Naive thymus-derived CD8-positive, alpha-beta T cell (primary cell): ENCODE measurements at places on chromosomes 2 and 18.

DNA sequence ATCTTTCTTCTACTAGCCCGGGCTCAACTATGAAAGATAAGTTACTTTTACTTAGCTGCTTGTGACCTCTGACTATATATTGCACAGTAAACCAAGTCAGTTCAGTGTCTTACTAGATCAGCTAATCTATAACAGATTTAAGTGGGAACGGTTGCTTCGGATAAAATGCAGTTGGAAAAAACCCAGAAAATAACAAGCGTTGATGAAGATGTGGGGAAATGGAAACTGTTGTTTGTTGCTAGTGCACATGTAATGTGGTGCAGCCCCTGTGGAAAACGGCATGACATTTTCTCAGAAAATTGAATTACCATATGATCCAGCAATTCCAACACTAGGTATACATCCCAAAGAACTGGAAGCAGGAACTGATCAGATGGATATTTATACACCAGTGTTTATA, 248.5 kb downstream of the PRKCE start:
- no peak for DNase-seq

DNA sequence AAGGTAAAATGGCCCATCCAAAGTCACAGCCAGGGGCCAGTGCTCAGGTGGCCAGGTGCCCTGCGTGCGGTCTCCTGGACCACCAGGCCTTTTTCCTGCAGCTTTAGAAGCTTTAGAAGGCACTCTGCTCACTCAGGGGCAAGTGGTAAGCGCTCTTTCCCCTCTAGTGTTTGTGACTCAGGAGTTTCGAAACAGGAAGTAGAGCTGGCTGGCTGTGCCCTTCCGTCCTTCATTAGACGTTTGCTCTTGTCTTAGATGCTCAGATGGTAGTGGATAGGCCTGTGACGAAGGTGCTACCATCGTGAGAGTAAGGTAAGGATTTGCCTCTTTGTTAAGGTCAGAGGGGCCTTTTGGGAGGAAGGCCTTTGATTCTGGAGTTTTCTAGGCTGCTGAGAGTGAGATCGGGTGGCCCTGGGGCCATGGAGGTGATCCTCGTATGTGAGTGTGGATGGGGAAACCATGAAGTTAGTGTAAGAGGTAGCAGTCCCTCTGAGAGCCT, at the start of gene CASP8:
Gene CASP8, plus strand, starts transcription at position 235 of the 499 bp plus-strand sequence. CDS start 5,951 bp downstream, outside the sequence.
- peak; percentile 46 for DNase-seq

DNA sequence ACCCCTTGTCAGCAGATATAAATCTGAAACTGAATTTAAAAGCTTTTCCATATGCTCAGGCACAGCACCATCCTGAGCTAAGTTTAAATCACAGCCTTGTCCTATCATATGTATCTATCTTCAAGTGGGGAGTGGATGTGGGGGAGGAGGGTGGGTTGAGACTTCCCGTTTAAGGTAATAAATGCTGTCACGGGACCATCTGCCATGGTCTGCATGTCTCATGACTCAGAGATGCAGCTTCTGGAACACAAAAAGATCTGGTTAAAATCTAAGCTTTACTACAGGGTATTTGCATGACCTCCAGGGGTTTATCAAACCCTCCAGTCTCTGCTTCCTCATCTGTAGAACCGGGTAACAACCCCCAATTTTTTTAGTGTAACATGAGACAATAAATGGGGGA, 377.7 kb upstream of the ST6GAL2 start:
- no peak for DNase-seq

DNA sequence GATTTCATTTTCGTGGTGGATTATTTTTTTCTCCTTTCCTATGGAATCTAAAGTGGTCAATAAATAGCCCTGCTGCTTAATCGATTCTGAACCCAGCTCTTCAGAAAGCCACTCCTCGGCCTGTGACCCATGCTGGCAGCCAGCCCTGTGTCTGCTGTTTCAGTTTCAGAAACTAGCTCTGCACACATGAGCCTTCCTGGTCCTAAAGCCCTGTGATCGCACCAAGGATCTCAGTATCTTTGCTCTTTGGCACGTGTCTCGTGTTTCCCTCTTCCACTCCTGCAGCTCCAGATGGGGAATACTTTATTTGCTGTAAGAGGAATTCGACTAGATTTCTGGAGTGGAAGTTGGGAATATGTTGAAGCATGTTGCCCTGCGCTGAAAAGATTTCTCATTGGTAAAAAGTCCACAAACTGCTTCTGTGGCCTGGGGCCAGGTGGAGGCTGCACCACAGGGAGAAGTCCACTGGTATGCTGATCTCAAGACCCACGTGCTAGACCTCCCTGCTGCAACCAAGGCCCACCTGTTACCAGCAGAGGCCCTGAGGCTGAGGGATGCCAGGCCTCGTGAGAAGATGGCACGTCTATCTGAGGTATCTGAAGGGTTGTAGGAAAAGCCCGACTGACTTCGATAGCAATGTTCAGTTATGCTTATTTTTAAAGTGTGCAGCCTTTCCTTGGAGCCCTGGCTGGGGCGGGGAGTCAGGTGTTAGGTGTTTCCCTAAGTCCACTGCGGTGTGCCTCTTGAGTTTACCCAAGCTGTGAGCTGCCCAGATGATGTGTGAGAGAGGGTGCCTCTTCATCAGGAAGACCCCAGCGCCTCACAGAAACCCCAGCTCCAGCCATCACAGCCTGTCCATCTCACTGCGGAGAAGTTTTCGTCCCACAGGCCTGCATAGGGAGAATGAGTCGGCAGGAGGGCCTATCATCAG, 33.6 kb upstream of the CELF4 start:
- no peak for DNase-seq

- DNase-seq = no peak
Measured at GRCh38 chr2:227415538-227416424, 28.0 kb upstream of the SCYGR1 start.

- DNase-seq = no peak
Measured at GRCh38 chr2:125643128-125643527, 1012.8 kb upstream of the GYPC start.

GRCh38 chr18:24988253-24988840, 363.6 kb downstream of the ZNF521 start:
- no peak for DNase-seq

DNA sequence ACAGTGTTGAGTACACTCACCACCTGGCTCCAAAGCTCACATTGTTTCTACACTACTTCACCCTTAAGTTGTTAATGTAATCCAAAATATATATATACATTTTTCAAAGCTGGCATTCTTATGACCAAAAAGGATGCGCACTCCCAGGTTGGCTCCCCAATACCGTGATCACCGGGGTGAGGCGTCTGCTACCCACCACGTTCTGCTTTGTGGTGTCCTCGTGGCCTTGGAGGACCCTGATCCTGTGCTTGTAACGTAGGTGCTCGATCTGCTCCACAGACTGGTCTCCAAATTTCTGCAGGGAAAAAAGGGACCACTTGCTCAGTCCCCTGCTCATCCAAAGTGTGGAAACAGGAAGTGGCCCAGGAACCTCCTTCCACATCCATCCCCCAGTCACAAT, 25.8 kb downstream of the RPL31 start:
- no peak for DNase-seq

- no peak for DNase-seq
Measured at GRCh38 chr18:45951016-45951714, 16.0 kb downstream of the EPG5 start.

GRCh38 chr2:25740810-25741381, 67.5 kb upstream of the DTNB start:
- no peak for DNase-seq

- DNase-seq = no peak
Measured at GRCh38 chr2:224666951-224667553, 49.1 kb downstream of the CCDC195 start.

- no peak for DNase-seq
Measured at GRCh38 chr2:33443274-33443829, 33.1 kb upstream of the RASGRP3 start.

DNA sequence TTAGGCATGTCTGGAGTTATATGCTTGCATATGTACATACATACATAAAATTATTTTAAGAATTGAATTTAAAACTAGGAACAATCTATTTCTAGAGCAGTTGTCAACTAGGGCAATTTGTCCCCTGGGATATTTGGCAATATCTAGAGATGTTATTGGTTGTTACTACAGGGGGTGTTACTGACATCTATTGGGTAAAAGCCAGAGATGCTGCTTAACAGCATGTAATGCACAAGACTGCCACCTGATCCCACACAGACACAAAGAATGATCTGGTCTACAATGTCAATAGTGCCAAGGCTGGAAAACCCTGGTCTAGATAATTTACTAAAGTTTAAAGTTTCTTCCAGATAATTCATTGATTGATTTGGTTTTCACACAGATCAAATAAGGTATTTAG, 185.3 kb downstream of the NYAP2 start:
- no peak for DNase-seq

DNA sequence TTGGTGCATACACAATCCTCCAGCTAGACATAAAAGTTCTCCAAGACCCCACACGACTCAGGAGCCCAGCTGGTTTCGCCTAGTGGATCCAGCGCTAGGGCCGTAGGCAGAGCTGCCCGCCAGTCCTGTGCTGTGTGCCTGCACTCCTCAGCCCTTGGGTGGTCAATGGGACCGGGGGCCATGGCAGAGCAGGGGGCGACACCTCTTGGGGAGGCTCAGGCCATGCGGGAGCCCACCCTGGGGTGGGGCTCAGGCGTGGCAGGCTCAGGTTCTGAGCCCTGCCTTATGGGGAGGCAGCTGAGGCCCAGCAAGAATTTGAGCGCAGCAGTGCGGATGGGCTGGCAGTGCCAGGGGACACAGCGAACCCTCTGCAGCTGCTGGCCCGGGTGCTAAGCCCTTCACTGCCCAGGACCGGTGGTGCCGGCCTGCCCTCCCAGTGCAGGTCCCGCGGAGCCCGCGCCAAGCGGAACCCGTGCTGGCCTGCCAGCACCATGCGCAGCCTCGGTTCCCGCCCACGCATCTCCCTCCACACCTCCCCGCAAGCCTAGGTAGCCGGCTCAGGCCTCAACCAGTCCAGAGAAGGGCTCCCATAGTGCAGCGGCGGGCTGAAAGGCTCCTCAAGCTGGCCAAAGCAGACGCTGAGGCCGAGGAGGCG, 1566.6 kb upstream of the SLC39A10 start:
- no peak for DNase-seq

GRCh38 chr2:200748779-200749178, 62.9 kb upstream of the BZW1 start:
- DNase-seq = no peak

- peak; percentile 18 for DNase-seq
Measured at GRCh38 chr18:48834413-48835031, 116.2 kb downstream of the SMAD7 start.

GRCh38 chr2:203867561-203868200, at the start of gene CTLA4:
Gene CTLA4, plus strand, starts transcription at chr2:203867771. Its CDS starts 172 bp downstream, at chr2:203867943.
- no peak for DNase-seq

DNA sequence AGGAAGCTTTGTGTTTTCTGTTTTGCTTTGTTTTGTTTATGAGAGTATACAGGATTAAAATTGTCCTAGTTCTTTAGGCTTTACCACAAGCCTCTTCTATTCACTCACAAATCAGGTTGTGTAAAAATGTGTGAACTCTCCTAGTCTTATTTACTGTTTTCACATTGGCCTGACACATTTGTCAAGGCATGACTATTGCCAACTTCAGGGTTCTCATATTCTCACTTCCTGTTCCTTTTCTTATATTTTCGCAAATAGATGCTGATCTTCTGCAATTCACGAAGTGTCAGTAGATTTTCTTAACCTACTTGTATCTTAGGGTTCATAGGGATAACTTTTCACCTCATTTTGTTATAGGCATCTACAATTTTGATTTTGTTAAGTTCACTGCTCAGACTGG, 67.1 kb downstream of the CCDC102B start:
- DNase-seq = no peak
